ENCODE measurements at places on chromosomes 1 and 21.

GRCh38 chr1:220685879-220686278 is 4.3 kb upstream of the C1orf115 start:
- no peak for DNase-seq

GRCh38 chr1:80633947-80634706 is 1166.6 kb upstream of the ADGRL2 start:
- DNase-seq, result no peak

GRCh38 chr1:91944087-91944486 is 5.1 kb upstream of the BRDT start:
- no peak for DNase-seq

GRCh38 chr1:111597426-111597825 is 22.2 kb upstream of the RAP1A start:
- DNase-seq, result no peak

GRCh38 chr1:41620365-41621169 is 136.1 kb upstream of the EDN2 start:
- no peak for DNase-seq

DNA sequence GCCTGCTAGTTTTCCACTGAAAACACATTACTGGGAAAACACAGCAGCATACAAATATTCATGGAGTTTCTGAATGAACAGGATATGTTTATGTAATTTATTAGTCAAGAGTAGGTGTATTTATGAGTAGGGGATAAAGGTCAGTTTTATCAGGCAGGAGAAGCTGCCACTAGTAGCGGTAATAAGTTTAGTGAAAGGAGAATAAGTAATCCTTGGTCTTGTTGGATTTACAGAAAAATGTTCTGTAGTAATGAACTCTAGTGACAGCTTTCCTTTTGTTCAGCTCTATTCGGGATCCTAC is 1.2 kb downstream of the MAST2 start:
- no peak for DNase-seq

DNA sequence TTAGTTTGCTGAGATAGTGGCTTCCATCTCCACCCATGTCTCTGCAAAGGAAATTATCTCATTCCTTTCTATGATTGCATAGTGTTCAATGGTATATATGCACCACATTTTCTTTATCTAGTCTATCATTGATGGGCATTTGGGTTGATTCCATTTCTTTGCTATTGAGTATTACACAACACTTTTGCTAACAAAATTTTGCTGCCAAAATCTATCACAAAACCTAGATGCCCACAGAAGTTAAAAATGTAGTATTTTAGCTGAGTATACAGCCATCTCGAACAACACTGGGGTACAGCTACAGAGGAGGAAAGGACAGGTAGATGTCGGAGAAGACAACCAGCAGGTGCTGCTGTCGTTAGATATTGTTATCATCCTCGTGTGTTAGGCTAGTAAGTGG is 67.7 kb downstream of the LBR start:
- no peak for DNase-seq

- DNase-seq, result no peak
Measured at GRCh38 chr1:55478742-55479141, 263.6 kb upstream of the USP24 start.

- no peak for DNase-seq
Measured at GRCh38 chr1:172286629-172287076, 133.8 kb upstream of the C1orf105 start.

GRCh38 chr1:246591047-246591446 is 24.8 kb downstream of the CNST start:
- no peak for DNase-seq

DNA sequence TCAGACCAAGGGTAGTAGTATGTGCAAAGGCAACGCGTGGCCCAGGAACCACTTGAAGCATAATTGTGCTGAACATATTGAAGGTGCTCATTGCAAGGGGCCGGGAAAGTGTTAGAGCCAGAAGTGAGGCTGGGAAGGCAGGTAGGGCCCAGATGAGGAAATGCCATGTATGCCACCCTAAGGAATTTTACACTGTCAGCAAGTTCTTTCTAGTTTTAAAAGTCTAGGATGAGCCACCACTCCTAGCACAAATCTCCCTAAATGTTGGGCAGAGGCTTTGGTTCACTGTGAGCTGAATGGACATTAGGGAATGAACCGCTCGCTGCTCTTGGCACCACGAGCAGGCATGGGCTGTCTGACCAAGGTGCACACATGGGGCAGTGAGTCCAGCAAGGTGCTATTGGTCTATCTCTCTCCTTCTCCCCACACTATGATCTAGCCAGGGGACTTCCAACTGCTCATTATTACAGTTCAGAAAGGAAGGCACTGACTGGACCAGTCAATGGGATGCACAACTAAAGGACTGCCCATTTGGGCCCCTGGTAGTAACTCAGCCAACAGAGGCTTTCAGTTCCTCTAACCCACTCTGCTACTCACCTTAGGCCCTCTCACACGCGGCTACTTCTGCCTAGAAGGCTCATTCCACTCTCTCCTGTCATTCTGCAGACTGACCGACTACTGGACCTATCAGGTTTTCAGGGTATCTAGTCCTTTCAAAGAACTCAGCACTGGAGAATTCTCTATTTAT is 2.0 kb downstream of the KANK4 start:
- DNase-seq, result no peak

DNA sequence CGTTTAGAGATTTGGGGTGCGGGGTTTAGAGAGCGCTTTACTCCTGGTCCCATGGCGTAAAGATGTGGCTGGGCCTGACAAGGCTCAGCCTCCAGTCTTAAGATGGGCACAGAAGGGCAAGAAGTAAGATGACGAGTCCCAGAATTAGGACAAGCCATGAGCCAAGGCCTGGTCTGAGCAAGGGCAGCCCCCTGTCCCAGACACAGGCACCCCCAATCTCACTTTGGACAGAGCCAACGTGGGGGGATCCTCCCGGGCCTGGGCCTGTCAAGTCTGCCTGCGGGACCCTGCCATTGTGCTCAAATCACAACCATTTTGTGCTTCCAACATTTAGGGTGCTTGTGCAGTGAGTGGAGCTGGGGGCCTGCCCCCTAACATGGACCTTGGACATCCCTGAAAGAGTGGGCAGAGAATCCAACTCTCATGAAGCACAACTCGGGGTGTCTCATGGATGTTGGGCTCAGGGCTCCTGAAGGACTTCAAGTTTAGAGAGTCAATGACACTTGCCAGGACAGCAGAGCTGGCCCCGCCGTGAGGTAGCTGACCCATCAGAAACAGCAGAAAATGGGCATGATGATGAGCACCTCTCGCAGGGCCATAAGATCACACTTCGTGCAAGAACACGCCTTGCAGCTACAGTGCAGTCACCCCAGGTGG is 52.6 kb downstream of the KIF21B start:
- no peak for DNase-seq

GRCh38 chr21:26404288-26404687 is 168.8 kb downstream of the CYYR1 start:
- no peak for DNase-seq

- no peak for DNase-seq
Measured at GRCh38 chr1:206732508-206732907, 38.1 kb upstream of the IL19 start.

GRCh38 chr1:160993544-160994193 is 27.3 kb downstream of the F11R start:
- no peak for DNase-seq
